Effector CD4-positive, alpha-beta T cell (primary cell): ENCODE measurements at places on chromosomes 2 and 18.

DNA sequence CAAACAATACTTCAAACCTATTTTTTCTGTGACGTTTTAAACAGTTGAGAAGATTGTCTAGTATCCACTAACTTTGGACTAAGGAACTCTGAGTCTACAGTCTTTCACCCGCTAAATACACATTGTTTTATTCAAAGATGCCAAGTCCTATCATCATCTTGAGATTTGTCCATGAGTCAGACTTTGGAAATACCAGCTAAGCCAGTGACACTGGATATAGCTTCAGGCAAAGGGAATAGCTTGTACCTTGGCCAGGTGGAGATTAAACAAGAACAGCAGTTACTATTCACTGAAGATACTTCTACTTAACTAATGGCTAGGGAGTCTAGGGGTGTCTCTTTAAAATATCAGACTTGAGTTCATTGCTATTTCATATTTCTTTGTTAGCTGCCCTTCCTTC lies 137.5 kb downstream of the COMMD1 start:
- DNase-seq = no peak

GRCh38 chr2:232398293-232399034 lies 8.2 kb upstream of the ALPG start:
- no peak for DNase-seq

DNA sequence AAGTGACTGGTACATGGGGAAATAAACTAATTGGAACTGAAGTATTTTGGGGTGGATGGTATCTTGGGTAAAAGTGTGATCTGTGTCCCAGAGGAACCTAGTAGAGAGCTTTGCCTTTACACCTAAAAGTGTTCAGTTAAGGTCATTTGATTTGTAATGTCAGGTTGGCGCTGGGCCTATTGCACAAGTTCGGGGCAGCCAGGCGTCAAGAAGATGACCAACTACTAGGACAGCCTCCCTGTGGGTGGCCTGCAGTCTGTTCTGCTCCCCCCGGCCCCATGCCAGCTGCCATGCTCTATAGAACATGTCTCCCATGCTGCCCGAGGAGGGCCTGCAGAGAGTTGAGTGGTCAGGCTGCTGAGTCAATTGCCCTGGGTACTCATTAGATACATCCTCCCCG lies 10.1 kb downstream of the RRM2 start:
- no peak for DNase-seq

GRCh38 chr2:155235710-155236109 lies 537.2 kb downstream of the KCNJ3 start:
- DNase-seq = no peak

DNA sequence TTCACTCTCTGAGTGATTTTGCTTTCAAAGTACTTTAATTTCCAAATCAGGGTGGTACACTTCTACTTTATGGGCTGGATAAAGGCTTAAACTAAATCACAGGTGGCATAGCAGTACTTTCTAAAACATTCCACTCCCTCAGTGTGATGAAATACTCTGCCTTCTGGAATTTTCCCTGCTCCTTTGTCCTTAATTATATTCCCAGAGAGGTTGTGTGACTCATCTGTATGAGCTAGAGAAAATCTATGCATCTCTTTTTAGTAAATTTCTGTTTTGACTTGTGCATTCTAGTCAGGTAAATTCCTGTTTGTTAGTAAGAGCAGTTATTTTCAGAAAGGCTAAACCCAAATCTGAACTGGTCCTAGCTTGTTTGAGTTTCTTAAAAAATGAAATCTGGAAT lies 29.0 kb upstream of the PLA2R1 start:
- no peak for DNase-seq

DNA sequence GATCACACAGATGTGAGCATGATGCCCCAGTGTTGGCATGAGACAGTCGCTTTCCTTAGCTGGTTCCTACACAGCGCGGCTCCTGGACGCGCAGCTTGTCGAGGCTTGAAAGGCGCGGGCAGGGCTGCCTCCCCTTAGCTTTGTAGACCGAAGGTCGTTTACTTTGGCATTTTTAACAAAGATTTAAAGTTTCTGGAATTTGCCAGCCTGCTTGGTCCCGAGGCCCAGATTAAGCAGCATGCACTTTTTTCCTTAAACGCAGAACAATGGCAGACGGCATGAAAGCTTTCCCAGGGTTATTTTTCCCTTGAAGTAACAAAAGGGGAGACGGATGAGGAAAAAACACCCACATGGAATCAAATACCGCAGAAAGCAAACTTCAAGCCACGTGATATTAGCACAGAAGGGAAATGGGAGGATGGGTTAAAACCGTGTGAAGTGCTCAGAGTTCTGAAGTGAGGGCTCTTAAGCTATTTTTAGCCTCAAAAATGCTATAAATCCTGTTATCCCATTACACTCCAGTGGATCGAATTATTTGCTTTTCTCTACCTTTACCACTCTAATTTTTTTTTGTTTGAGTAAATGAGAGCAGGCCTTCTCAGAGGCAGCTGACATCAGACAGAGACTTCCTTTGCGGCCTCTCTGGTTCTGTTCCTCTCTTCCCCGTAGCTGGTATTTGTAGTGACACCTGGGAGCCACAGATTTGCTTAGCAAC lies 55.7 kb downstream of the NPAS2 start:
- DNase-seq = no peak

DNA sequence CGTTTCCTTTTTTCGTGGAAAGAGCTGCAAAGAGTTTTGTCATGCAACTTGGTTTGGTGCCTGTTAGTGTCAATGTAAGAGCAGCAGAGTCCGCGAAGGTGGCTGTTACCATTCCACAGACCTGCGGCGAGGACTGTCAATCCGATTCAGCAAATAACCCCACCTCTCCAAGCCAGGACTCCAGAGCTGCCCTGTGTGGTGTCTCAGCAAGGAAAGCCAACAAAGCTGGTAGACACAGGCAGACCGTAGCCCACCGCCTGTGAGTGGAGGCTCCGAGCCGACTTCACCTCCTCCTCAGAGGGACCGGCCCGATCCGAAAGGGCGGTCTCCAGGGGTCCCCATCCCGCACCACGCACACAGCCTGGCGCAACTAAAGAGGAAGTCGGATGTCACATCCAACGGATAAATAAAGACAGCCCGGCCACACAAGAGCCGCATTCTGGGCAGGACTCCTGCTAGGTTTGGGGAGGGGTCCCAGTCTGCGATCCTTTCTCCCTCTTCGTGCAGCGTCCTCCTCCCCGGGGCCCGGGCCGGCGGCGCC lies 819 bp downstream of the ANKRD44 start:
- peak; percentile 29 for DNase-seq

DNA sequence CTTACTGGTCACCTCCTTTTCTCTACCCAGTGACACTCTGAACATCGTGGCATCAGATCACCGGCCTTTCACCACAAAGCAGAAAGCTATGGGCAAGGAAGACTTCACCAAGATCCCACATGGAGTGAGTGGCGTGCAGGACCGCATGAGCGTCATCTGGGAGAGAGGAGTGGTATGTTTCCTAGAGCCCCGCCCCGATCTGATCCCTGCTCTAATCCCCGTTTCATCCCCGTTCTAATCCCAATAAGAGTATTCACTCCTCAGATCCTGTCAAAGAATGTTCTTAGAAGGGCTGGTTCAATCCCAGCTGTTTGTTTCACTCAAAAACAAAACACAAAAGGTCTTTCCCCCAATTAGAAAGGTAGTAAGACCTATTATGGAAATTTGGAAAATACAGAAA lies 30.4 kb upstream of the MAPRE3 start:
- DNase-seq = no peak

- DNase-seq = no peak
Measured at GRCh38 chr18:71485611-71486010, 1058.5 kb downstream of the CBLN2 start.

DNA sequence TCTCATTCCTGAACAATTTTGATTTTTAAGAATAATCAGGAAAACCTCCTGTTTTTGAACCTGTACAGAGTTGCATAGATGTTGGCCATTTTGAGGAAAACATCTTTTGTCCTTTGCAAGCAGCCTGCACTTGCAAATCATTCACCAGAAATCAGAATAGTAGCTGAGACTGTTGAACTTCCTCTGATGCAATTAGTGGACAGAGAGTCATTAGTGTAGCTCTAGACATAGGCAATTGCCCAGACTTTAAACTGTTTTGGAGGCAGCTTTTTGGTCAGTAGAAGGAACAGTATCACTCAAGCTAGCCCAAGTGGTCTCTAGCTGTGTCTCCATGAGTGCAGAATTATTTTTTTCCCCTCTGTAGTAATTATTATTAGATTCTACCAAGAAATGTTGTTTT lies 326.1 kb downstream of the PIK3C3 start:
- DNase-seq = no peak

DNA sequence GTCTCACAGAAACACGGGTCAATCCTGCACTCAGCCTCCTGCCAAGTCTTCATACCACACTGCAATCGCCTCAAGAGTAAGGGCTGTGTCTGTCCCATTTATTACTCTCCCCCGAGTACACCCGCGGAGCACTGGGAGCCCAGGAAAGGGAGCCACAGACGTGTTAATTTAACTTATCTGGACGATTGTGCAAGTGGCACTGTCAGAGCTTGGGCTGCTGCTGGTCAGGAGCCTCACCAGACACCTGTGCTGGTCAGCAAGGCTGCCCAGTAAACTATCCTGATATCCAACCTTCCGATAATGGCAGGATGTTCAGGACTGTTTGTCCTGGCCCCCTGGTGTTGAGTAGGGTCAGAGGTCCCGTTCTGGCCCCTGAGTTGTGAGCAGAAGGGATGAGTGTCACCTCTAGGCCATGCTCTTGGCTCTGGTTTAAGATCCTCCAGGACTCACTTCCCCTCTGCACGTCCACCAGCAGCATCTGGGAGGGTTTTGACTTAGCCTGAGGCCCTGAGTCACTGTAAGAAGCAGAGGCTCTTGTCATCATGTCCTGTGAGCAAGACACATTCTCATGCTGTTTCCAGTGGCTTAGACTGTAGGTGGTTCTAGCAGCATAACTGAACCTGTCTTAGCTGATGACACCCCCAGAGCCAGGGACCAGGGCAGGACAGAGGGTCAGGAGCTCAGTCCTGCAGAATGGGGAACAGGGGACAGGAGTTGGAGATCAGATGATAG lies 82.5 kb upstream of the ARL4C start:
- no peak for DNase-seq

DNA sequence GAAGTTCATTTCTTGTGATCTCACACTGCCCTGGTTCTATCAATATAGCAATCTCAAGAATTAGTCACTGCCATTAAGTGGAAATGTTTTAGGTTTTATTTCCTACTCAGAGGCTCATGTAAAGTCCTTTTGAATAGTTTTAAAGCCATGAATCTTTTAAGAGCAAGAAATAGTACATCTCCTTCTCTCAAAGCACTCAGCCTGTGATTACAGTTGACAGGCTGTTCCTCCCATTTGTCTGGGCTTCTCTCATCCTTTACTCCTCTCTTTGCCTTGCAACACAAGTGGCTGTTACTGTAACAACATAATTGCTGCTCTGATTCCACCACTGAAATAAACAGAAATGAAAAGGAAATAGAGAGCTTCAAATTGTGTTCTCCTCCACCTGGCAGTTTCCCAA lies 18.4 kb downstream of the GRP start:
- DNase-seq = no peak

DNA sequence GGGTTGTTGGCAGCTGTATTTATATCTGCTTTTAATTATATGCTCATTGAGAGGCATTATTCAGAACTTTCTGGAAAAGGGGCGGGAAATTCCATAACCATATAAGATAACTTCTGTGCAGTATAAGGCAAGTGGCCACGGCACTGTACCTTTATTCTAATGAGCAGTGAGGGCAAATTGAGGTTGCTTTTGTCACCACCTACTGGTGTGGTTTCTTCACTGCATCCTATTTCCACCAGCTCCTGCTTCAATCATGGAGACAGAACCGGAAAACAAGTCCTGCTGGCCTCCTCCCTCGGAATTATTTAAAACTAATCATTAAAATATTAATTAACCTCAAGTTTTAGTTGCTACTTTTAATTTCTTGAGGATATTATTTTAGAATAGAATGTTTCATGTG lies 759.4 kb downstream of the CBLN2 start:
- DNase-seq = no peak

DNA sequence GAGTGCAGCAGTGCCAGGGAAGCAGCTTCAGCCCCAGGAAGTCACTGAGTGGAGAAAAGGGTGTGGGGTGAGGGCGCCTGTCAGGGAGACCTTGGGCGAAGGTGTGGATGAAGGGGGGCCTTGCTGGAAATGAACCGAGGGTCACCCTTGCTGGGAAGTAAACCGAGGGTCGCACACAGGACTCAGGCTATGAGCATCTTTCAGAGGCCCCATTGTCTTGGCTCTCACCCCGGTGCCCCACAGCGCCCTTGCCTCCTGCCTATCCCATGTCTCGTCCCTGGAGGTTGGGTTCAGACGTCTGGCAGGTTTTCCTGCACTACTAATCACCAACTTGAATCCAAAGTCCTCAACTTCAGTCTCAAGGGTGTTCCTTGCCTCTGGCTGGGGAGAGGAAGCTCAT lies 122.8 kb upstream of the PXDN start:
- DNase-seq = no peak

GRCh38 chr2:87401726-87402345 lies 346.1 kb upstream of the PLGLB2 start:
- no peak for DNase-seq

GRCh38 chr2:166637051-166637450 lies 143.0 kb upstream of the SCN7A start:
- DNase-seq = no peak

DNA sequence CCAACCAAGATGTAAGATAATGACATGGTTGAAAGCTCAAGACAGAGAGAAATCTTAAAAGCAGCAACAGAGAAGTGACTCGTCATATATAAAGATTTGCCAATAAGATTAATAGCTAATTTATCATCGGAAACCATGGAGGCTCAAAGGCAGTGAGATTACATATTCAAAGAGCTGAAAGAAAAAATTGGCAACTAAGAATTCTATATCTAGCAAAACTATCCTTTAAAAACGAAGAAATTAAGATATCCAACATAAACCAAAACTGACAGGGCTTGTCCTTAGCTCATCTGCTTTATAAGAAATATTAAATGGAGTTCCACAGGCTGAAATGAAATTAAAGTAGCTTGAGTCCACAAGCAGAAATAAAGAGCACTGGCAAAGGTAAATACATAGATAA lies 236.6 kb downstream of the ANAPC1 start:
- no peak for DNase-seq

GRCh38 chr2:45833968-45834344 lies 182.5 kb downstream of the PRKCE start:
- DNase-seq = no peak

- DNase-seq = no peak
Measured at GRCh38 chr2:58900246-58901027, 659.3 kb upstream of the FANCL start.

GRCh38 chr2:102158011-102158755 lies 15.6 kb downstream of the IL1R1 start:
- no peak for DNase-seq

DNA sequence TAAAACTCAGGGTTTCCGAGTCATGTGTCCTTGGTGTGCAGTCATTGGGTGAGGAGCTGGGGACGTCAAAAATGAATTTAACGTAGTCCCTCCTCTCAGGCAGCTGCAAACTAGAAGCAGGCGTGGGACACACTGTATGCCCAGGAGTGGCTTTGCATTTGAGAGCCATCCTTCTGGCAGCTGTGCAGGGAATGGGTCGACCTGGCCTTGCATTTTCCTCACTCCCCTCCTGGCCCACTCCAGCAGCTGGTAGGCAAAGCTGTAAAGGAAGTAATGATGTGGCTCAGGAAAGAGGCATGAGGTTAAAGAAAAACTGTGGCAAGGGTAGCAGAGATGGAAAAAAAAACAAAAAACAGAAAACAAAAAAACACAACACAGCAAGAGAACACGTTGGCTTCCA lies 46.5 kb downstream of the RNF144A start:
- no peak for DNase-seq

- DNase-seq = no peak
Measured at GRCh38 chr18:41989508-41989907, 34.5 kb downstream of the PIK3C3 start.

- DNase-seq = no peak
Measured at GRCh38 chr2:227657199-227657845, 9.3 kb upstream of the SCYGR5 start.

GRCh38 chr2:218332920-218333645 lies 23.6 kb upstream of the CATIP start:
- DNase-seq = no peak
